ENCODE measurements at places on chromosomes 2 and 18.

- DNase-seq: no peak
Observed at GRCh38 chr2:28544922-28545589, 49.2 kb downstream of the PLB1 start.

DNA sequence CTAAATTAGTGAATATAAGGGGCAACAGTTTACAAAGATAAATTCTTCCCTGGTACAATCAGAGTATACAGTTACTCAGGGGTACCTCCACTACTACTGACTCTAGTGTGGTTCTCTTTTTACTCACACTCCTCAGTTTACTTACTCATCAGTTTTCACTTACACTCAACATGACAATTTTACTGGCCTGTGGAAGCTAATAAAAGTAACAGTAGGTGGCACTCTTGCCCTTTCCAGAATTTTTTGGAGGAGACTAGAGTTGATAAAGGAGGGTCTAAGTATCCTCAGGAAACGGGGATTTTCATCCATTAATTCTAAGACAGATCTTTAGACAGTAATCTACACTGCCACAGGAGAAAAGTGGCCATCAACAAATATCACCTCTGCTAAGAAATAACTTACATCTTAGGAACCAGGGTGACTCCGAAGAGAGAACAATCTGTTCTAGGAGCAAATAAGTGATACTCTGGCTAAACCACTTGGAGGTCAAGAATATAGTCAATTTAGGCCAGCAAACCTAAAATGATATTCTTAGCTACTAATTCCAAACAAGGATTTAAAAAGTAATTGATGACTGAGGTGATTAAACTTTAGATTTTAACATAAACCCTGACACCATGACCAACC is 61.3 kb downstream of the ATL2 start:
- DNase-seq: no peak

- no peak for DNase-seq
Observed at GRCh38 chr18:6374340-6374739, 40.4 kb downstream of the L3MBTL4 start.

GRCh38 chr2:157055660-157056199 is 201.8 kb upstream of the GALNT5 start:
- DNase-seq: no peak
